ENCODE measurements at places on chromosomes 5 and 9. TPM values are rescaled to one million over a fixed set of nuclear protein-coding genes. Genes with fewer than 3 reads are reported as not detected.

GRCh38 chr9:88784960-88785359, 206.3 kb upstream of the S1PR3 start:
- DNase-seq: no peak

DNA sequence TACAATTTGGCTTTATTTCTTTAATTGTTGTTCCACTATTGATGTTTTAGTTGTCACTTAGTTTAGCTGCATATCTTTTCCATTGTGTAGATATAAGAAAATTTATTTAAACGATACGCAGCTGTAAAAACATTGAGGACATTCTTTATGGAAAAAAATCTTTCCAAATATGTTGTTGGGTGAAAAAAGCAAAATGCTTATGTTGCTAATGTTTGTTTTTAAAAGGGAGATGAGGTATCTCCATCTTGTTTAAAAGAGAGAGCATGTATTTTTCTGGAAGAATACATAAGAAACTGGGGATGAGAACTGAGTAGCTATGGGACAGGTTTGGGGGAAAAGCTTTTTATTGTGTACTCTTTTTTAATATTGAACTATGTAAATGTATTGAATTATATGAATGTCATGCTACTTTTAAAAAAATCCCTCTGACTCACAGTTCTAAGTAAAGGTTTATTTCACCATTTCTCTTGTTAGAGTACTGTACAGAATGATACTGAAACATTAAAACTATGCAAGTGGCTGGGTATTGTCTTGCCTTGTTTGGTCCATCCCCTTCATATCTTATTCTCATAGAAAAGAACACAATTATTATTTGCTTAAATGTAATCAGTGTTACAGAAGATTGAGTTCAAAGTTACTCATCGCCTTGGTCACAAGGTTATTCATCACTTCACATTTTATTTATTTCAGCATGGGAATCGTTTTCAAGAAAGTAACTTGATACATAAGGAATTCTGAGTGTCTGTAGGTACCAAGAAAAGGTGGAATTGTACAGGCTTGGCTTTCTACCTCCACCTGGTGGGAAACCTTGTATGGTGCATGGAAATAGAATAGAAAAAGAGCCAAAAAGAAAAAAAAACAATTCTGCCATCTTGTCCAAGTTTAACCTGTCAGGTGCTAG, 85.8 kb downstream of the RIC1 start:
- DNase-seq: no peak

GRCh38 chr9:79015951-79016350, 555.8 kb upstream of the TLE4 start:
- DNase-seq: no peak

DNA sequence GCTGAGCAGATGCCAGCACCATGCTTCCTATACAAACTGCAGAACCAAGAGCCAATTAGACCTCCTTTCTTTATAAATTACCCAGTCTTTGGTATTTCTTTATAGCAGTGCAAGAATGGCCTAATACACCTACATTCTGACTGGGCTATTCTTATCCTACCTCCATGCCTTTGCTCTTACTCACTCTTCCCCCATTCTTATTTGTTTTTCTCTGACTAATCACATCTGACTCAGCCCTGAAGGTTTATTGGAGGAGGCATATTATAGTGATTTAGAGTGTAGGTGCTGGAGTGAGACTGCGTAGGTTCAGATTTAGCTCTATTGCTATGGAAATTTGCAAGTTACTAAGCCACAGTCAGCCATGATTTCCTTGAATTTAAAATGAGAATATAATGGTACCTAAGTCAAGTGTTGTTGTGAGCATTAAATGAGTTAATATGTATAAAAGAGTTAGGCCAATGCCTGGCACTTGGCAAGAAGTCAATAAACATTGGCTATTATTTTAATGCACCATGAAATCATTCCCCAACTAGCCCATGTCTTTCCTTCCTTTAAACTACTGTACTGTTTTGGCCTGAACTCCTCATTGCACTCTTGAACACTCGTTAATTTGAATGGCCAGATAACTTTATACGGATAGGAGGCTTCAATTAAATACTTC, 531.2 kb upstream of the ZNF608 start:
- peak; percentile 88 for DNase-seq

CSF1R gene
- total RNA-seq: 0.10 TPM

RFESD gene
- 0.29 TPM for total RNA-seq

Measured in glomerular endothelial cell (primary cell).